ENCODE measurements at places on chromosomes 12 and 14.

DNA sequence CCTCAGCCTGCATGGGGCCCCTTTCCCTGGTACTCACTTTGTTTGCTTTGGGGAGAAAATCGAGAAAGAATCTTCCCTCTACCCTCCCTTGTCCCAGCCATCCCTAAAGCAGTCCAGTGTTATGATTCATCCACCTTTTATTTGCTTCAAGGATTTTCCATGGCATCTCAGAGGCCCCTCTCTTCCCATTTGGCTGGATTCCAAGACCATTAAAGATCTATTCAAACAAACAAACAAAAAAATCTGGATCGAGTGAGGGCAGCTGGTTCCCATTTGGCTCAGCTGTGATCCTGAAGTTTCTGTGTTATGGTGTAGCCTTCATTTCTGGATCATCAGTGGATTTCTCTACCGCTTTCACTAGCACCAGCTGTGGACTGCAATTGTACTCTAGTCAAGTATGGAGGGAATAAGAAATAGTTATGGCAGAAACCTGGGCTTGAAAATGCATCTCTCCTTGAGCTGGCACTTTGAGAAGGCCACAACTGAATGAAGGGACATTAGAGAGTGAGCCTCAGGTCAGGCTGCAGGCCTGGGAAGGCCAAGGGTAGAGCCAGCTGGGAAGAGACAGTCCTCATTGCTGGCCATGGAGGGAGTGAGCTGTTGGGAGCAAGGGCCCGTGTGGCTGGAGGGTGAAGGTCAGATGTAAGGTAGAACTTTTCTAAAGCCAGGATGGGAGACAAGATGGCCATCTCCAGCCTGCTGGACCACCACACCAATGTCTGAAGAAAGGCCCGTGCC is 13.7 kb downstream of the KRT71 start:
- peak; percentile 34 for DNase-seq

- peak; percentile 64 for DNase-seq
These were observed 14.4 kb downstream of the CLSTN3 start for GRCh38 chr12:7144414-7145120.

- DNase-seq, result no peak
These were observed 9.1 kb upstream of the SERPINA1 start for GRCh38 chr14:94397289-94398181.

- DNase-seq, result no peak
These were observed 256.7 kb downstream of the SUDS3 start for GRCh38 chr12:118633071-118633470.

- no peak for DNase-seq
These were observed 2.5 kb upstream of the HOXC9 start for GRCh38 chr12:53997204-53998109.

DNA sequence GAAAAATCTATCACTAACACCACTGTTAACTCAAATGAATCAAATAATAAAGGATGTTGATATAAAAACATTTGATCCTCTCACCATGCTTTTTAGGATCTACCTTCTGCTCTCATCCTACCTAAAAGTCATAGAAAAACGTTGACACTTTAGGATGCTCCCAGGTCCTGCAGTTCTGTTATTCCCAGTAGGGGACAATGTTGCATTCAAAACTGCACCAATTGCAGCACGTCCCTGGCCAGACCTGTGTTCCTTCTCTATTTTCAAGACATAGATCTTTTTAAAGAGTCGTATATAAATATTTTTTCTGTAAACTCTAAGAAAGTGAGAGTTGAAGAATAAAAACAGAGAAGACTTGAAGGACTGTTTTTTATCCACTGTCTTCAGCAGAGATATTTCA is 8.8 kb downstream of the AICDA start:
- no peak for DNase-seq

DNA sequence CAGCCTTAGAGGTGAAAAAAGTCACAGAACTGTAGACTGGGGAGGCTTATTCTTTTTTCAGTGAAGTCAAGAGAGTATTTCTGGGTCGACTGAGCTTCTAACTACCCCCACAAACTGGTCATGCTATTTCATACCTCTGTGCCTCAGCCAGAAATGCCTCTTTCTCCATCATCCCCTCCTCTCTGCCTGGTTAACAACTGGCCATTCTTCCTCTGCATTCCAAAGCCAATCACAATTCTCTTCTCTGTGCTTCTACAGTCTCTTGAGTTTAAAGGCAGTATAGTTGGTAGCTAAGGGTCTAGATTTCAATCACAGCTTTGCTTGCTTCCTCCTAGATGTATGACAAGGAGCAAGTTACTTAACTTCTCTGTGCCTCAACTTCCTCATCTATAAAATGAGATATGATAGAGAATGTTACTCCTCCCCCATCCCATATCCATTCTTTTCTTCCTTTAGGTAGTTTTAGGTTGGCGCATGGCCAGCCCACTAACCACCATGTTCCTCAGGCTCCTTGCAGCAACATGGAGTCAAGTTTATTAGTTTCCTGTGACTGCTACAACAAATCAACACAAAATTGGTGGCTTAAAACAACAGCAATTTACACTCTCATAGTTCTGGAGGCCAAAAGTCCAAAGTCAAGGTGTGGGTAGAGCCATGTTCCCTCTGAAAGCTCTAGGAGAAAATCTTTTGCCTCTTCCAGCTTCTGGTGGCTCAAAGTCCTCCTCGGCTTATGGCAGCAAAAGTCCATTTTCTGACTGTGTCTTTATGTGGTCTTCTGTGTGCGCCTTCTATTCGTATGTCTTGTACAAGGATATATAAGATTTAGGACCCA is 62.5 kb downstream of the ITPR2 start:
- no peak for DNase-seq

- no peak for DNase-seq
These were observed 638 bp downstream of the PLEKHG3 start for GRCh38 chr14:64704743-64705380.

GRCh38 chr12:110501399-110501751 is 536 bp downstream of the VPS29 start:
- peak; percentile 60 for DNase-seq

Measured in NCI-H1417 (cell line).